ENCODE measurements at places on chromosomes 13 and 19.
A peak's percentile ranks its signal among the peaks of the same experiment; 100 is the strongest.

DNA sequence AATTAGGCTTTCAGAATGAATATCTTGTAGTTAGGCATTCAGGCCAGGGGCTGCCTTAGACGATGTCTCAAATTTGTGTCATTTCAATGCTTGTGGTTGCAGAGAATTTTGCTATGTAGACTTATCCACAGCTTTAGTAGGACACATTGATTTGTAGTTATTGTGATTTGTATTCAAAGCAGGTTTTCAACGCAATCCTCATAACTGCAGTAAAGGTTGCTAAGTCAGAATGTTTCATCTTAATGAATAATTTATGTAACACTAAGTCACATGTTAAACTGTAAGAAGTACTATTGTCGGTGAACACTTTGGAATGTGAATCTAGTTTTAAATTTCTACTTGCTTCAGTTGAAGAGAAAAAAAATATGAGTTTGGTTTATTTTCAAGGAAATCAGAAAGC, 1117.2 kb upstream of the SPRY2 start:
- no peak for DNase-seq

GRCh38 chr19:16042533-16043085, 33.7 kb upstream of the TPM4 start:
- DNase-seq: no peak

DNA sequence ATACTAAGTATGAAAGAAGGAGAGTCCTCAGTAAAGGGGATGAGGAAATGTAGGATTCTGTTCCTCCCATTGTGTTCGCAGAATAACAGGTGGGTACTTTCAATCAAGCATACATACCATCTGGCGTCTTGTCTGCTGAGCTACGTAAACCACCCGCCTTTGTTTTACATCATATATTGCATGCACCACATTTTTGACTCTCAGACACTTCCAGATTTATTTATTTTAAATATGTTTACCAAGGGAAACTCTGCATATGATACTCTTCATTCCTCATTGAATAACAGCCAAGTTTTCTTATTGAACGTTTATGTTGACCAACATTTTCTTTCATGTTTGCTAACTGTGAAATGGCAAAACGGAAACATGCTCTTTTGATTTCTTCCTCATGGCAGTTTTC, 174.1 kb downstream of the FGF14 start:
- DNase-seq: no peak

DNA sequence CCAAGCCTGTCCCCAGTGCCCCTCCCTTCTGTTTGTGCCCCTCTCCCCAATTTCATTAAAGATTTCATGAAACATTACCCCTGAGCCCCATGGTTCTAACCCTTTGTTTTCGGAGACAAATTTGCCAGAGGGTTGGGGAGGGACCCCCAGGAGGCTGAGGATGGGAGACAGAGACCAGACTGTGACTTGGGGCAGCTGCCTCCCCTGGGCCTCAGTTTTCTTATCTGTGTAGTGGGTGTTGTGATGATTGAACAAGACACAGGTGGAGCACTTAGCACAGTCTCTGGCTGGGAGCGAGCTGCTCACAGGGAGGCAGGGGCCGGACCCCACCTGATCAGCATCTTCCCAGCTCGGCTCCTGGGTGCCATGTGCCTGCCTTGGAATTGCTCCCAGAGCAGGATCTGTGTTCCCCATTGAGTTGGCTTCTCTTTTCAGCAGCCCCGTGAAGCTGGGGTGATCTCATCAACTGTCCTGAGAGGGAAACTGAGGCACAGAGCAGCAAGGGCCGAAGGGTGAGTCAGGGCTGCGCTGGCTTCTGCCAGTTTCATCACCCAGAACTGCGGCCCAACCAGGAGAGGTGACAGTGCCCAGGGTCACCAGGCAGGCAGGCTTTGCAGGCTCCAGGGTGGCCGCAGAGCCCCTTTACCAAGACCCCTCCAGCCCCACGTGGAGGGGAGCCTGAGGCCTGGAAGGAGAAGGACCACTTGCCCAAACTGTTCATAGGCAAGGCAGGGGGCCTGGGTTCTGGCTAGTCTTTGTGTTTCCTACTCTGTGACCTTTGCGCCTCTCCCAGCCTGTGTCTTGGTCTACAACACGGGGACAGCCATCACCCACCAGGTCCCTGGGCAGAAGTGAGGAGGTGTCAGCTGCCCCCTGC, 6.9 kb downstream of the IRF3 start:
- DNase-seq: no peak

- no peak for DNase-seq
Observed at GRCh38 chr13:35598233-35598632, 121.7 kb upstream of the MAB21L1 start.

- no peak for DNase-seq
Observed at GRCh38 chr19:47520343-47520806, 5.5 kb upstream of the NAPA start.

- no peak for DNase-seq
Observed at GRCh38 chr13:51922771-51923480, 61.2 kb downstream of the CCDC70 start.

- no peak for DNase-seq
Observed at GRCh38 chr13:84400706-84401105, 518.4 kb upstream of the SLITRK1 start.

DNA sequence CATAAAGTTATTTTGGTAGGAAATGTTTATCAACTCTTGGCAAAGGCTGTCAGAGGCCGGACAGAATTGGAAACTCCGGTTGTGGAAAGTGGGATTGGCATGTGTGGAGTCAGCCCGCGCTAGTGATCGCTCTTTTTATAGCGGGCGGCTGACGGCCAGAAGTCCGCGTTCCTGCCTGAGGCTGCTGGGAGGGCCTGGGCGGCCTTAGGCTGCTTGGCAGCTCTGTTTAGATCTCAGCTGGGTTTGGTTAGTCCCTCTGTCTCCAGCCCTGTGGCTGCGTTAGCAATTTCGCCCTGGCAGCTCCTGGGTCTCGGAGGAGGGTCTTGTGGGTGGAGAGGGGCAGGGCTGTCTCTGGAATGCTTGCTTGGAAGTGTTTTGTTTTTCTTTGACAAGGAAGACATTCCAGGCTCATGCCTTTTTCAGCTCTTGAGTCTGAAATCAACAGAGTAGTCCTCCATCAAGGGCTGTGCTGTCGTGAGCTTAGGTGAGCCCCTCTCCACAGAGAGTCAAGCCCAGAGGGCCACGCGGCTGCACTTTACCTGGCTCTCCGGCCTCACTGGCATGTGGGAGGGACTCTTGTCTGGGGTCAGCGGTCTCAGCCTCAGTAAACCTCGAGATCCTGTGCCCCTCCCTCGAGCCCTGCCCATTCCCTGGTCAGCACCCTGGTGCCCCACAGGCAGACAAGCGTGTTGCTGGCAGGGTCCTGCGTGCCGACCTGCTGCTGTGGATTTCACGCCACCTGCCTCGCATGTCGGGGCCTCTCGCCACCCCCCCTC, 22.5 kb downstream of the DOT1L start:
- DNase-seq: no peak

DNA sequence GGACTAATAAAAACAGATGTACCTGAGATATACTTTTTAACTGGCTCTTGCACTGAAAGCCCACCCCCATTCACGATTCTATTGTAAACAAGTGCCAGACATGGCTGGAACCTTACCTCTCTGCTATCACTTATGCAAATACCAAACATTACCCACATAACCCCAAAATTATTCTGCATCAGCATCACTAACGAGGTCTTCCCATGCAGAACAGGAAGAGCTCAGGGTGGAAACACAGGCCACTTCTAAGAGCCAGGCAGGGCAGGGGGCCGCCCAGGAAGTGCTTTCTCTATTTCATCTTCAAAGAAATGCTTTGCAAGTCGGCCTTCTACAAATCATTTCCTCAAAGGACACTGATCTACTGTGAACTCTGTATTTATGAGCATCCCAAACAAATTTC, 7.3 kb downstream of the IRS2 start:
- DNase-seq: no peak

DNA sequence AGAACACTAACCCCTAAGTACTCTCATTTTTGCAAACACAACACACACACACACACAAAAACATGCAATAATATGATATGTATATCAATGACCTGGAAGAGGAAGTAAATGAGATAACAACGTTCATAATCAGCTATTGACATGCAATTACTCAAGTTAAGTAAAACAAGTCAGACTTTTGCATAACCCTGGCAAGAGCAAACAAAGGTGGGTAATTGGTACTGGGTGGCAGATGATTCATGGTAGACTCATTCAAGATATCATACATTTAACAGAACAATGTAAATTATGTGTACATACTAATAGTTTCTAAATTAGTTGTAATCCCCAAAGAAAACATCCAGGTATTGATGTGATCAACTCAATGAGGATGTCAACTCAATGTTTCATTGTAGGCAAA, 508.8 kb downstream of the DACH1 start:
- no peak for DNase-seq

DNA sequence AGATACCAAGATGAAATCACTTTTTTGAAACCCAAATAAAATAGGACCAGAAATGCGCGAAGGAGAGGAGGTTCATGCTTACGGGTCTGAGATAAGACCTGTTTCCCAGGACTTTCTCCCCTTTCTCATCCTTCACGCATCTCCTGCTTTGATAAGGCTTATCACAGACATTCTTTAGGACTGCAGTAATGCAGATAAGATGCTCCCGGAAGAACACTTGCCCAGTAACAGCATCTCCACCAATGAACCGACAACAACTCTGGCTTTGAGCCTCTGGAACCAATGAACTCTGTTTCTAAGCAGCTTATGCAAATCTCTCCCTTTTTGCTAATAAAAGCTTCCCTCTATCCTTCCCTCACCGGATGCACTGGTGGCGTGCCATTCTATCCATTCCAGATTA, 783.4 kb upstream of the ARGLU1 start:
- DNase-seq: no peak

GRCh38 chr13:47621931-47622330, 379.1 kb downstream of the SUCLA2 start:
- no peak for DNase-seq

DNA sequence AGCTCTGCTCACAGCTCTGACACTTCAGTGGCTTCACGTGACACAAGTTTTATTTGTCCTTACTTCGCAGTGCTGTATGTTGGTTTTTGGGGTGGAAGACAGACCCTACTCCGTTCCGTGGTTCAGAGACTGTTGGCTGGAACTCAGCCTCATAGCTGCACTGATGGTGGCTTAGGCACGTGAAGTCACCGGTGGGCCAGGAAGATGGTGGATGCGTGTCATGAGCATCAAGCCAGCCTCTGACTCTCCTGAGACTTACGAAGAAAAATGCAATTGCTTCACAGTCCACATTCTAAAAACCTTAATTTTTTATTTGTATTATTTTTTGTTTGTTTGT, 161.4 kb upstream of the SOX1 start:
- DNase-seq: no peak

GRCh38 chr13:39505151-39505550, 97.8 kb downstream of the LHFPL6 start:
- no peak for DNase-seq

- no peak for DNase-seq
Observed at GRCh38 chr13:109656206-109656605, 130.2 kb downstream of the IRS2 start.

DNA sequence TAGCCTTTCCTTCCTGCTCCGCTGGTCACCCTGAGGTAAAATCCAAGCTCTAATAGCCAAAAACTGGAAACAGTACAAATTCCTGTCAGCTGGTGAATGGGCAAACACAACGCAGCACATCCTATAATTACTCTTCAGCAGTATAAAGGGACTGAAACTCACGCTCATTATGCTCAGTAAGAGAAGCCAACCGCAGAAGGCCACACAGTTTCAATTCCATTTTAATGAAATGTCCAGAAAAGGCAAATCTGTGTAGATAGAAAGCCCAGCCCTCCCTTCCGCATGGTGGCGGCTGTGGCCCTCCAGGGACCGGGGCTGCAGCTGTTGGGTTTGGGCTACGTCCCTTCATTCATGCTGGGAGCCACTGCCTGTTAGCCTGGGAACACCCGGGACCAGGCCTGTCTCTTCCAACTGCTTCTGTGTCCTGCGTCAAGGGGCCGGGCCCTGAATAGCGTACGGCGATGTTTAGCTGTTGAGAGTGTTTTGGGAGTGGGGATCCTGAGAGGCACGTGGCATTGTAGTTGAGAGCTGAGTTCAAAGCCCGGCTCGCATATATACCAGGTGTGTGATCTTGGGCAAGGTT, 23.5 kb downstream of the NKPD1 start:
- no peak for DNase-seq

DNA sequence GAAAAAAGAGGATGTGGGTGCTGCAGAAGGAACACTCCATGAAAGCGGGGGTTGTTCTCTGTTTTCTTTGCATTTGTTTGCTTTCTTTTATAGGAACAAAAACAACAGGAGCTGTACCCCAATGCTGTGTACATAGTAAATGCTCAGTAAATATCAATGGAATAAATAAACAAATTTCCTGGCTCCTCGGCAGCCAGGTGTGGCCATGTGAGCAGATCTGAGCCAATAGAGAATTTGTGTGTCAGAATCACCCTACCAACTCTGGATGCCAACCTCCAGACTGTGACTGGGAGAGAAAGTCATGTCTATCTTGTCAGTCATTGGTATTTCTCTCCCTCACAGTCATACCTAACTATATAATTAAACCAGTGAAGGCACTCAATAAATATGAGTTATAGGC, 10.6 kb upstream of the CLPP start:
- DNase-seq: no peak

GRCh38 chr13:67390462-67391086, 160.4 kb upstream of the PCDH9 start:
- no peak for DNase-seq

DNA sequence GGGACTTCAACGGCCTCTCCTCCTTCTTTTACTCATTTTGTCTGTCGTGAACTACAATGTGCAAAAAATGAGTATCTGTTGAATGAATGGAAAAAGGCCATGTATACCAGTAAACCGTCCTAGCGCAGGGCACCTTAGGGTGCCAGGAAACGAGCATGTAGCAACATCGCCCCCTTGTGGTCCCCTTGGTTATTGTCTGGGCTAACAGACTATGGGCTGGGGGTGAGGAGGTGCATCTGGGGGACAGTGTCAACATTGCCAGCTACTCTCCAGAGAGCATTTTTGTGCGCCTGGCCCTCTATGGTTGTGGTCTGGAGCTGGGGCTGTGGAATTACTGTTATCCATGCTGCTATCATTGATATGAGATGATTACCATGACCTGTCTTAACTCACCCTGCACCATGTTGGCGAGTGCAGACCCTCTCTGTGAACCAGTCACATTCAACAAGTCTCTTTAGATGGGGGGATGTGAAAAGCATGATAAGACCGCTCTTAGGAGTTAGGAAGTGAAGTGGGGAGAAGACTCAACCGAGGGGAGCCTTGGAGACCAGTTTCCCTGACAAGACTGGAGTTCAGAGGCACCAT, 22.8 kb upstream of the SIGLEC11 start:
- peak; percentile 80 for DNase-seq

- no peak for DNase-seq
Observed at GRCh38 chr13:111415246-111415645, 94.8 kb downstream of the TEX29 start.

- no peak for DNase-seq
Observed at GRCh38 chr19:1650650-1651567, 1.5 kb downstream of the TCF3 start.
